ENCODE measurements at places on chromosomes 12 and 14.

DNA sequence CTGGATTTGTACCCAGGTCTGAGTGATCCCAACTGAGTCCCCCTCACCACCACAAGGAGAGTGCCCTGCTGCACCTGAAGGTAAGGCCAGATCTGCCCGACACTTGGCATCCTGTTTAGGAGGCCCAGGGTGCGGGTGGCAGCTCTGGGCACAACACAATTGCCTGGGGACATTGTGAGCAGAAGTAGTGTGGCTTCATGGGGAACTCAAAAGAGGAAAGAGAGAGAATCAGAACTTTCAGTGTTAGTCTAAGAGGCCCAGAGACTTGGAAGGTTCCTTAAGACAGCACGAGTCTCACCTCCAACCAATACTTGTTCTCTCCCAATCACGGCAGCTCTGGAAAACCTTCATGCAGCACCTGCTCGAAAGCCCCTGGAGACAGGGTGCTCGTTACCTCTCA, 6.6 kb upstream of the SLC8B1 start:
- DNase-seq, result no peak

GRCh38 chr14:95659293-95659989, 26.8 kb upstream of the TCL1B start:
- DNase-seq, result no peak

DNA sequence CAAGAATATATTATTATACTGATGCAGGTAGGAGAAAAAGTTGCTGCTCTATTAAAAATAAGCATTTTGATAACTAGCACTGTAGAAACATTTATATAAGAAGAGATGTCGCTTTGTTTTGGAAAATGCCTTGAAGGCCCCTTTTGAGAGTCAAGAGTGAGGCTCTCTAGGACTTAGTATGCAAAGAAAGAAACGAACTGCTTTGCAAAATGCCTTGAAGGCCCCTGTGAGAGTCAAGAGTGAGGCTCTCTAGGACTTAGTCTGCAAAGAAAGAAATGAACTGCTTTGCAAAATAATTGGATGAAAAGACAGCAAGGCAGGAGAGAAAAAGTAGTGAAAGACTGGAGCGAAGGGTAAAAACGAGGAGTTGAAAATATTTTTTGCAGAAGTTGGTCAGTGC, 65.9 kb downstream of the AVPR1A start:
- no peak for DNase-seq

DNA sequence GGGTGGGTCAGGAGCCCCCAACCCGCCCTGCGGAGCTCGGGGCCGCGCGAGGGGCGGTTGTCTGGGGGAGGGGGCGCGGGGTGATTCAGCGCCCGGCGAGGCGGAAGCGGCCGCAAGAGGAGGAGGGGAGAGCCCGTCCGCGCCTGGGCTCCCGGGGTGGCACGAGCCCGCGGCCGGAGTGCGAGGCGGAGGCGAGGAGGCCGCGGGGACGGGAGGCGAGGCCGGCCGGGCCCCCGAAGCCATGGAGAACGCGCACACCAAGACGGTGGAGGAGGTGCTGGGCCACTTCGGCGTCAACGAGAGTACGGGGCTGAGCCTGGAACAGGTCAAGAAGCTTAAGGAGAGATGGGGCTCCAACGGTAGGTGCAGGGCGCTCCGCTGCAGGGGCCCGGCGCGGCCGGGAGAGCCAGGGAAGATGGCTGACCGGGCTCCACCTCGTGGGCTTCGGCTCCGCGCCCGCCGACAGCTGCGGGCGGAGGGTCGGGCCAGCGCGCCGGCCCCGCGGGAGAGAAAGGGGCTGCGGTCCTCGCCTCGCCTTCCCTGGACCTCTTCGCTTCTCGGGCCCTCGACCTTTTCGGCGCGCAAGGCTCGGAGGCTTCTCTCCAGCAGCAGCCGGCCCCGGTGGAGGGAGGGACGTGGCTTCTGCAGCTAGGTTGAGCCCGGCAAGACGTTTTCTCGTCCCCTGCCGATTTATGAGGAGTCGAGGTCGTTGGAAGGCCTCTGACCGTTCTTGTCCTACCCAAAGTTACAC, 677 bp downstream of the ATP2A2 start:
- no peak for DNase-seq

DNA sequence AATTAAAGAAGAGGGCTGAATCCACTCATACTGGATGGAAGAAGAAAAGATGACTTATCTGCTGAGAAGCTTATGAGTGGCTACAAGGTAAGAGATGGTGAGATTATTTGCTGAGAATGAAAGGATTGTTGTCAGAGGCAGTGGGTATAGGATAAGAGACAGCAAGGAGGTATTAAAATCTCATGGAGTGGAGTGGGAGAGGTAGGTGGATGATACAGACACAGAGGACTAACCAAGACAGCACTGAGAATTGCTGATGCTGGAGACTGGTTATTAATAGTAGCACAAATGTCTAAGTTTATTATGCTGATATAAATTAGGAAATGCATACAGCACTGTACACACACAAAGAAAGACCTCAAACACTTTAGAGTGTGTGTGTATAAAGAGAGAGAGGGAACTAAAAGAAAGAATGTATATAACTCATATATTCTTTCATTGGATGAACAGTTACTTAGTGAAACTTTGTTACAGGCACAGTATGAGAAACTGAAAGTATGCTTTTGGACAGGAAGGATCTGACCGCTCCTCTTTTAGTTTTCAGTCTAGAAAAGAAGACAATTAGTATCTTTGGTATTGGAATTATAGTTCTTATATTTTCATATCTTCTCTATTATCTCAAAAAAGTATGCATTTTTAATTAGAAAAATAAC, 543.1 kb downstream of the LRFN5 start:
- no peak for DNase-seq

GRCh38 chr14:96038558-96038919, 623 bp upstream of the C14orf132 start:
- DNase-seq, result no peak

- DNase-seq, result peak; percentile 4
These were observed 23.6 kb upstream of the TMEM132D start for GRCh38 chr12:129927316-129927900.

GRCh38 chr12:52137746-52138145, 54.1 kb downstream of the KRT80 start:
- DNase-seq, result no peak

GRCh38 chr14:56154321-56154720, 36.1 kb downstream of the PELI2 start:
- no peak for DNase-seq

GRCh38 chr12:1367331-1368291, 226.8 kb downstream of the FBXL14 start:
- DNase-seq, result no peak

- DNase-seq, result no peak
These were observed 11.7 kb upstream of the PTHLH start for GRCh38 chr12:27984275-27984674.

DNA sequence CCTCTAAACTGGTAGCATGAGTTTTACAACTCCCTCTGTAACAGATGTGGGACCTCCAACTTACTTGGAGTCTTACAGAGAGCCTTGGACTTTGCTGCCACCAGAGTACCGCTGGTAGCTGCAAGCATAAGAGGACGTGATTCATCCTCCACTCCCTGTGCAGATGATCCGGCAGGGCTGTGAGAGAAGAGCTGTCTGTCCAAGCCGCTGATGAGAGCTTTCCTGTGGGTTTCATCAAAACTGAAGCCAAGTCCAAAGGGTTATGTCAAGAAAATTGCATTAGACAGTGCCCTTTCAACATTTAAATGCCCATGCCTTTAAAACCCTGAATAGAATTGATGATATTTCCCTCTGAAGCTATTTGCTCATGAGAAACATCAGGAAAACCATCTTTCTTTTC, 85.8 kb downstream of the LLPH start:
- DNase-seq, result no peak

DNA sequence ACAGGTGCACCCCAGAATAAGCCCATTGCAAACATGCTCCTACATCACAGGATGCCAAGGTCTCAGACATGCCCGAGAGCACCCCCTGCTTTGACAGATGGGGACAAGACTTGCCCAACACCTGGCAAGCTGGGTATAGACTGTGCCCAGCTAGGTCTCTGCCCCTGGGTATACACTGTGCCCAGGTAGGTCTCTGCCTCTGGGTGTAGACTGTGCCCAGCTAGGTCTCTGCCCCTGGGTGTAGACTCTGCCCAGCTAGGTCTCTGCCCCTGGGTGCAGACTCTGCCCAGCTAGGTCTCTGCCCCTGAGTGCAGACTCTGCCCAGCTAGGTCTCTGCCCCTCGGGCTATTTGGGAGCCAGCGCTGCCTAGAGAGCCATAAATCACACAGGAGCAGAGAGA, 85.9 kb downstream of the CCDC88C start:
- no peak for DNase-seq

GRCh38 chr12:50985322-50985721, 33.0 kb downstream of the HIGD1C start:
- DNase-seq, result peak; percentile 61

GRCh38 chr12:88914967-88915366, 334.7 kb upstream of the KITLG start:
- no peak for DNase-seq

GRCh38 chr14:38297681-38298080, 41.8 kb upstream of the CLEC14A start:
- no peak for DNase-seq

- peak; percentile 62 for DNase-seq
These were observed 41.5 kb upstream of the LTBP2 start for GRCh38 chr14:74653386-74654138.

GRCh38 chr14:33010495-33010894, 71.8 kb downstream of the NPAS3 start:
- no peak for DNase-seq

DNA sequence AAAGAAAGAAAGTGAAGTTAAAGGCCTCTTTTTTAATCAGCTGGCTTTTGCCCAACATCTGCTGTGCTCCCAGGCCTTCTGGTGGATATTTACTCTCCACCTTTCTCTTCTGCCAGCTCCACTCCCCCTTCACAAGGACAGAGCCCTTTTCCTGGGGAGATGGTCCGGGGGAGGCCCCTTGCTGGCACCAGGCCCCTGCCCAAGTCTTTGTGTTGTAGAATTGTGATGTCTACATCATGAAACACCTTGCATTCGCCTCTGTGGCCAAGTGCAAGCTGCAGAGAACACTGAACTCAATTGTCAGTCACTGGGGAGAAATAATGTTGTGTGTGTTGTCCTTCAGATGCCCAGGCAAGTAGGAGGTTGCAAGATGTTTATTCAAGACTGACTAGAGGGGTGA, 150.3 kb downstream of the DPF3 start:
- no peak for DNase-seq

- DNase-seq, result peak; percentile 50
These were observed 31.5 kb downstream of the COA8 start for GRCh38 chr14:103594265-103594664.

DNA sequence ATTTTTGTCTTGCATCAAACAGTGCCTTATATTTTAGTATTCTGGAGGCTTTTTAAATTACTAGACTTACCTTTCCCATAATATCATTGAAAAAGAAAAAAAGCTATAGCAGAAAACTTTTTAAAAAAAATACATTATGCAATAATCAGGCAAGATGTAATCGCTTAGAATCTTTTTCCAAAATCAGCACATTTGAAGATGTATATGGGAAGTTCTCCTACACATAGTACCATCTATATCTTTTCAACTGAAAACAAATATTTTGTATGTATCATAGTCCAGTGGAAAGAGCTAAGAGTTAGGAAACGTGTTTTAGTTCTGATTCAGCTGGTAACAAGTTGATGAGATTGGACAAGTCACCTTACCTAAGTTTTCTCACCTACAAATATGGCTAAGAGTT, 70.6 kb downstream of the SLC41A2 start:
- no peak for DNase-seq

DNA sequence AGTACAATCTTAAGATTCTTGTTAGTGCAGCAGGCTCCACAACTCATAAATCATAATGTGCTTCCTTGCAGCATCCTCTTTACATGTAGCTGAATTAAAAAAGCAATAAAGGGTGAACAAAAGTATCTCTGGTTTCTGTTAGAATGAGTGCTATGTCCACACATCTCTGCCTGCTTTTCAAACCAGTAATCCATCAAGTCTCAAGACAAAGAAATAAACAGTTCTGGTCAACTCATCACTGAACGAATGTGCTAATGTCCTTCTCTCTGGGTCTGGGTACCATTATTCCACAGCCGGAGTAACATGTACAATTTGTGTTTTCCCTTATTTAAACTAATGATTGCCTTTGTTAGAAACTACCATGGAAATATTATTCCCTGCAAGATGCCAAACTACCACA, 273.0 kb upstream of the USP15 start:
- no peak for DNase-seq

DNA sequence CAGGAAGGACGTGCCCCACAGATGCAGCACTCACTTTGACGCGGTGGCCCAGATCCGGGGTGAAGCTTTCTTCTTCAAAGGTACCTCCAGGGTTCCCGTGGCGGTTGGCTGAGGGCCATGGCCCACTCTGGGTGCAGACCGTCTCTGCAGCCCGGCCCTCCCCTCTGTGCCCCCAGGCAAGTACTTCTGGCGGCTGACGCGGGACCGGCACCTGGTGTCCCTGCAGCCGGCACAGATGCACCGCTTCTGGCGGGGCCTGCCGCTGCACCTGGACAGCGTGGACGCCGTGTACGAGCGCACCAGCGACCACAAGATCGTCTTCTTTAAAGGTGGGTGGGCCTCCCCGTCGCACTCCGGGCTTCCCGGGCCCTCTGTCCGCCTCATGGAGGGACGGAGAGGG, 16.9 kb downstream of the MMP17 start:
- DNase-seq, result no peak

GRCh38 chr12:116337312-116337711, 59.8 kb upstream of the MED13L start:
- no peak for DNase-seq

- no peak for DNase-seq
These were observed 7.8 kb upstream of the CD163L1 start for GRCh38 chr12:7451756-7452155.

GRCh38 chr12:78119351-78119918, 288.7 kb downstream of the NAV3 start:
- no peak for DNase-seq

- no peak for DNase-seq
These were observed 599.3 kb downstream of the SLC6A15 start for GRCh38 chr12:84313323-84313675.

DNA sequence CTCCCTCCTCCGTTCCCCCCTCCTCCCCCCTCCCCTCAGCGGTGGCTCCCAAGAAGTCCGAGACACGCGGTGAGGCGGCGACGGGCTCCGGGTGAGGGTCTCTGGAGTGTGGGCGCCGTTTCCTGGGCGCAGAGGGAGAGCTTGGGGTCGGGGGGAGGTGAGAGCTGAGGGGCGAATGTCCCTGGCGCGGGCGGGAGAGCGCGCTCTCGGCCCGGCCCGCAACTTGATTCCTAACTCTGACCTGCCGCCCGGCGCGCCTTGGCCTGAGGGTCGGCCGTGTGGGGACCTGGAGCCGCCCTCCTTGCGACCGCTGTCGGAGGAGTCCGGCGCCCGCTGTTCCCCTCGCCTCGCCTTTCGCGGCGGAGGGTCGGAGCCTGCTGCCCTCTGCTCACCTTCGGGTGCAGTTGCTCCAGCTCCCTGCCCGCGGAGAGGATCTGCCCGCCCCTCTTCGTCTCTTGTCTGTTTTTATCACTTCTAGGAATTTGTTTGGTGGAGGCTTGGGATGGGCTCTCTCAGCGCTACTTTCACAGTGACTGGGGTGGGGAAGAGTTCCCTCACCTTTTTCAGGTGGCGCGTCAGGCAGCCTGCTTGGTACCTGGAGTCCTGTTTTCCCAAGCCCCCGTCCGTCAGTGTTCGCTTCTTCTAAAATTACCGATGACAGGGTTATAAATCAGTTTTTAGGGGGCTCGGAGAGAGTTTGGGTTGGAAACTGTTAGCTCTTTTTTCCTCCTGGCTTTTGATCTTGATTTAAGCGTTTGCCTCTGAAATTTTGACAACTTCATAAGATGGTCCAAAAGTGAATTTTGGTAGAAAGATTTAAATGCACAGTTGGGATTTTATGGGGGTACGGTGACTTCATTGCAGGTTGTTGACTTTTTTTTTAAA, 495 bp downstream of the ADIPOR2 start:
- DNase-seq, result peak; percentile 18

GRCh38 chr14:34219661-34220377, 242.2 kb downstream of the SPTSSA start:
- no peak for DNase-seq
